CD4-positive, CD25-positive, alpha-beta regulatory T cell (primary cell): ENCODE measurements at places on chromosomes 12 and 14. TPM values are rescaled to one million over a fixed set of nuclear protein-coding genes. Genes with fewer than 3 reads are reported as not detected.

- no peak for DNase-seq
- no peaks in the 10 kb centered on the region for H3K36me3 ChIP-seq
Measured at GRCh38 chr14:45698462-45699134, 445.6 kb upstream of the MIS18BP1 start.

DNA sequence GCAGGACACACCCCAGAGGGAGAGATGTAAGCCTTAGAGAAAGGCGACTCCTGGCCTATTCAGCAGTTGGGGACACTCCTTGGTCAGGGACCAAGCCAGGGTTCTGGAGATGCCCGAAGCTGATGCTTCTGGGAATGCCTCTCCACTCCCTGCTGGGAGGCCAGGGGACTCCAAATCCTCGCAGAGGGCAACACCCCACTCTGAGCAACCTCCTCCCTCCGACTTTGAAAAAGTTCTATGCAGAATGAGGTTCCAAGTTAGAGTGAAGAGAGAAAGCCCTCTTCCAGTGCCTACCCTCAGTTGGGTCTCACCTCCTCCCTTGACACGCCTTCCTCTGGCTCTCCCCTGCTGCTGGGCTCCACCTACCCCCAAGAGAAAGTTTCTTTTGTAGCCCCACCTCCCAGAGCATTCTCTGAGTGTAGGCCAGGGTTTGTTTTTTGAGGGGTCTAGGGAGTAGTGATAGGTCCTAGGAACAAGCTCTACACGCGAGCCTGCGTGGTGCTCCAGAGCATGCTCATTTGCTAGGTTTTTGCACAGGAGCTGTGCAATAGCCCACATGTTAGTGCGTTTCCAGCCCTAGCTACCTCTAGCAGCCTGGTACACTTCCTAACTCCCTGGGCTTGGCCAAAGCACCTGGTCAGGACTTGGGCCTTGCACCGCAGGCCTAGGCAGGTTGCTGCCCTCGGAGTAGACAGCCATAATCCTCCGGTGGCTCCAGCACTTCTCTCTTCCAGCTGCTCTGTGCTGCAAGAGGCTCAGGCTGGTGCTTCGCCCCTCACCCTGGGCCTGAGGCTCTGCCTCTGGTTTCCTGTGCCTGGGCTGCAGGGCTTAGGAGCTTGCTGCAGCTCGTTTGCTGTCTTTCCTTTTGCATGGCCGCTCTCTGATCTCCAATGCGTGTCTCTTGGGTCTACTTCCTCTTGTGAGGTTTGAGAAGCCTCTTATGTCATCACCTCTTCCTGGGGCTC, 590 bp upstream of the CEBPE start:
- H3K4me3 ChIP-seq = peak overlapping the region; percentile 37
- peaks cover 34% of the 10 kb centered on the region for H3K4me1 ChIP-seq
- no peak for DNase-seq
- no peaks in the 10 kb centered on the region for H3K36me3 ChIP-seq

GRCh38 chr12:49554266-49554665, 13.7 kb downstream of the MCRS1 start:
- peaks cover 1% of the 10 kb centered on the region for H3K4me1 ChIP-seq
- DNase-seq = no peak
- H3K27me3 ChIP-seq = peaks cover 3% of the 10 kb centered on the region
- H3K4me3 ChIP-seq = no peak overlapping the region

DNA sequence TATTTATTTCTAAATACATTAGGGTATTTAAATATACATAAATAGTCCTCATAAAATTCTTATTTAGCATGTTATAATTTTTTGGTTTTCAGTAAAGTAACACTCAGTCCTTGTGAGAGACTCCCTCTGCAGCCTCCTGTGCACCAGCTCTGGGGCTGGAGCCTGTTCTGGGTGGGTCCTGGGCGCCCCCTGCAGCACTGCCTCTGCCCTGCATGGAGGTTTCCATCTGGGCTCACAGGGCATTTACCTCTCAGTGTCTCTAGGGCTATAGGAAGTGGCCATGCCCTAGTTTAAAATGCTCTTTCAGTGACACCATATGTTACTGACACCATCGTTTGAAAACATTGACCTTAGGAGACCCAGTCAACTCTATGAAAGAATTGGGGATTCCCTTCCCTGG, 1155.2 kb downstream of the TMEM121 start:
- H3K4me3 ChIP-seq = no peak overlapping the region
- H3K36me3 ChIP-seq = no peaks in the 10 kb centered on the region
- no peak overlapping the region for H3K27ac ChIP-seq
- no peaks in the 10 kb centered on the region for H3K4me1 ChIP-seq

DNA sequence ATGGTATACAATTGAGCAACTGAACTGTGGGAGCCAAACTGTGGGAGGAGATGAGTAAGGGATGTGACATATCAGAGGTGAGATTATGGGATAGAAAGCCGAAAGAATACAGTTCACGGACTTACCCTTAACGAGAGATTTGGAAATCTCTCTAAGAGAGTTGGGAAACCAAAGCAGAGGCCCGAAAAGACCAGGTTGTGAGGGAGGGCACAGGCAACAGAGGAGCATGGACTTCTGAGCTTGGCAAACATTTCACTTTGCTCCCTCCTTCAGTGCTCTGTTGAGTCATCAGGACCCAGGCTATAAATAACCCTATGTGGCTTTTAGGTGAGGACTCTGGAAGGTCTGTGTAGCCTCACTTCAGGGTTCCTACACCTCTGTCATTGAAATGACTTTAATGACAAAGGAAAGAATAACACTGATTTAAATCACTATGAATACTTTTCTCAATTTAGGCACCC, 120.6 kb downstream of the TGFB3 start:
- no peaks in the 10 kb centered on the region for H3K36me3 ChIP-seq
- H3K27me3 ChIP-seq = no peaks in the 10 kb centered on the region

DNA sequence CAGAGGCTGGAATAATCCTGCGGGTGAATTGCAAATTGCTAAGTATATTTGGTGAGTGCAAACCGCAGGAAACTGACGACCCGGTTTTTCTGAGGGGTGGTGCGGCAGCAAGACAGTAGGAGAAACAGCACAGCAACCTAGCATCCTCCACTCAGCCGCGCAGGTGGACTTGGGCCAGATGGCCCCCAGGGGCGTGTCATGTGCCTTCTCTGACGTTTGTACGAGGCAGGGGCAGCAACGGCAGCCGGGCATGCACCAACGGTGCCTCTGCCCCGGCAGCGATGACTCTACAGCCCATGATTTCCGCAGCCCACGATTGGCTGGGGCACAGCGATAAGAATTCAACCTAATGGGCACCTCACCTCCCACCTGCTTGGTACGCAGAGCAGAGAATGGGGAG, 11.1 kb upstream of the CLEC2A start:
- peaks cover 3% of the 10 kb centered on the region for H3K4me1 ChIP-seq
- H3K36me3 ChIP-seq = no peaks in the 10 kb centered on the region
- H3K27me3 ChIP-seq = peaks cover 14% of the 10 kb centered on the region

GRCh38 chr12:102948941-102949352, 8.5 kb upstream of the ASCL1 start:
- H3K4me3 ChIP-seq = no peak overlapping the region
- H3K4me1 ChIP-seq = no peaks in the 10 kb centered on the region
- H3K27ac ChIP-seq = no peak overlapping the region
- H3K36me3 ChIP-seq = no peaks in the 10 kb centered on the region
- DNase-seq = peak; percentile 47

The TMEM52B gene
- not detected for total RNA-seq

The PTHLH gene
- total RNA-seq = not detected
